H1 (cell line): ENCODE measurements at places on chromosomes 5 and 9.

- H3K27me3 ChIP-seq: no peaks in the 10 kb centered on the region
- no peak overlapping the region for H3K27ac ChIP-seq
- H3K4me1 ChIP-seq: peaks cover 3% of the 10 kb centered on the region; the same call in 1 of the 2 replicates
- DNase-seq: no peak
- H3K36me3 ChIP-seq: no peaks in the 10 kb centered on the region
- no peak overlapping the region for H3K4me3 ChIP-seq
Measured at GRCh38 chr5:149310947-149311658, 34.2 kb upstream of the GRPEL2 start.

DNA sequence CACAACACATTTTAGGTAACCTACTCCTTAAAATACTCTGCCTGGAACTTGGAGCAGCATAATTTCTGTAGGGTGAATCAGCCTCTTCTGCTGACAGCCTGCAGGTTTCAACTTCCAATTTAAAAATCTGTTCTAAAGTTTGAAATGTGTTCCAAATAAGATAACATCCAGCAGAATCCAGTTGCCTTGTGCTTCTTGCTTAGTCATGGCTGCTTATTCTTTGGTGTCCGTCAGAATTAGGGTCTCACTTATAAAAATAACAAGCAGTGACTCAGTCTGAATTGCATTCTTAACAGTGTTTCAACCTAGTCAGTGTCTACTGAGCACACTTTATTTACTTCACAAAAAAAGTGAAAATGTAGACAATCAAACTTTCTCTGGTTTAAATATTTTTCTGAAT lies 3.7 kb downstream of the CDH6 start:
- H3K4me1 ChIP-seq: peaks cover 6% of the 10 kb centered on the region; the same call in 1 of the 2 replicates
- no peak overlapping the region for H3K4me3 ChIP-seq
- DNase-seq: no peak
- H3K27ac ChIP-seq: no peak overlapping the region

DNA sequence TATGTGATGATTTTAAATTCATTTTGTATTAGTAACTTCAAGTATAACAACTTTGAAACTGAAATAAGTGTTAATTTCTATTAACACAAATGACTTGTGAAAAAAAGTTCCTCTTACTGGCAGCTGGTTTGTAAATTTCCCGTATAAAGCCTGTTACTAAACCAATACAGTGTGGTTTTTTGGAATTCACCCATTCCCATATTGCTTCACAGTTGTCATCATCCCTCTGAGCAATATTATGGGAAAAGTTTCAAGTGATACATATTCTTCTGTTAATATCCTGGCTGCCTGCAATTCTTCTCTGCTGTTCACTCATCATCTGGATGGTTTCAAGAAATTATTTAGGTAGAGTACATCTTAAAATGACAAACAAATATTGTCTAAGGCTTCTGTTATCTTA lies 1185.1 kb upstream of the C9orf72 start:
- peaks cover 7% of the 10 kb centered on the region; the same call in 1 of the 2 replicates for H3K4me1 ChIP-seq
- H3K27me3 ChIP-seq: no peaks in the 10 kb centered on the region
- no peak overlapping the region for H3K4me3 ChIP-seq
- no peak overlapping the region for H3K27ac ChIP-seq
- no peaks in the 10 kb centered on the region for H3K36me3 ChIP-seq

DNA sequence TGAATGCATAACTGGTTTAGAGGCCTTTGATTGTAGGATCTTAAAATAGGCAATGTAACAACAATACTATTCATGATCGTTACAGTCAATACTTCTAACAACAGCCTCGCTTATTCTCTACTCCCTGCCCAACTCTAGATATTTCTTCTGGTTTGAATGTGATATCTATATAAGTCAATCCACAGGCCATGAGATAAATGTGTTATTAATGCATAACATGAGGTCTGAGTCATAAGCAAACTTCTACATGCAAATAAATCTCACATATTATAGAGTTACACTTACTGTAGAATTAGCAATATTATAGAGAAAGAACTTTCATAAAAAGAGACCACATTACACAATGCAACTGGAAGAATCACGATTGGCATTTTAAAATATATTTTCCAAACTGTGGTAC lies 2.9 kb upstream of the ALDOB start:
- H3K27ac ChIP-seq: no peak overlapping the region
- H3K27me3 ChIP-seq: no peaks in the 10 kb centered on the region
- H3K4me3 ChIP-seq: no peak overlapping the region

GRCh38 chr9:81317939-81318338 lies 371.4 kb downstream of the TLE1 start:
- no peaks in the 10 kb centered on the region for H3K4me1 ChIP-seq
- DNase-seq: no peak
- no peak overlapping the region for H3K27ac ChIP-seq
- H3K4me3 ChIP-seq: no peak overlapping the region
- no peaks in the 10 kb centered on the region for H3K36me3 ChIP-seq

DNA sequence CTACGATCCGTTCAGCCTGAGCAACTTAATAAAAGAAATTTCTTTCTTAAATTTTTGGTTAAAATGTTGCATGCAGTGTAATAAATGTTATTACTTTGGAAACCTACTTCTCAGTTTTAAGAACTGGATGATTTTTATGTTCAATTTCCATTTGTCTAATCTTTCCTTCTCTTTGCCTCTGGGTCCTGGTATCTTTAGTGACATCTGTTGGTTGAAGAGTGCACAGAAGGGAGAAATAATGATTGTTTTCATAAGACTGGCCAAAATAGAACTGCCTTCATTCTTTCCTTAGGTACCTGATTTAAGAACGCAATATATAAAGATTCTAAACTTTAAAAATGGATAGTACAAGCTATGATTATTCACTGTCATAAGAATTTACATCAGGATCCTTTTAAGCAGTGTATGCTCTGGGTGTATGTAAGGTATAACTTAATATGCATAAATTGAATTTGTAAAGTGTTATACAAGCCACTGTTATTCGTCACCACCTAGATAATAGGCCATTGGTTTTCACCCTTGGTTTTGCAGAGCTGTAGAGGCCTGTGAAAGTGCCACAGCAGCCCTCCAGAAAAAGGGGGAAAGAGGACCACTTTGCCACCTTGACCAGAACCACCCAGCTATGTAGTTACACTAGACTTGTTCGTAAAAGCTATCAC lies 82.8 kb upstream of the TLX3 start:
- DNase-seq: no peak
- no peaks in the 10 kb centered on the region for H3K36me3 ChIP-seq
- H3K27me3 ChIP-seq: no peaks in the 10 kb centered on the region
- no peaks in the 10 kb centered on the region for H3K4me1 ChIP-seq

- no peaks in the 10 kb centered on the region for H3K4me1 ChIP-seq
- H3K27ac ChIP-seq: no peak overlapping the region
- no peaks in the 10 kb centered on the region for H3K36me3 ChIP-seq
- H3K27me3 ChIP-seq: no peaks in the 10 kb centered on the region
- no peak overlapping the region for H3K4me3 ChIP-seq
Measured at GRCh38 chr9:90975781-90976538, 174.3 kb downstream of the SYK start.

GRCh38 chr5:74766418-74766848 lies 484 bp downstream of the GFM2 start:
- no peak overlapping the region for H3K27ac ChIP-seq
- no peaks in the 10 kb centered on the region for H3K4me1 ChIP-seq
- no peaks in the 10 kb centered on the region; the same call in 1 of the 2 replicates for H3K36me3 ChIP-seq
- no peaks in the 10 kb centered on the region for H3K27me3 ChIP-seq

DNA sequence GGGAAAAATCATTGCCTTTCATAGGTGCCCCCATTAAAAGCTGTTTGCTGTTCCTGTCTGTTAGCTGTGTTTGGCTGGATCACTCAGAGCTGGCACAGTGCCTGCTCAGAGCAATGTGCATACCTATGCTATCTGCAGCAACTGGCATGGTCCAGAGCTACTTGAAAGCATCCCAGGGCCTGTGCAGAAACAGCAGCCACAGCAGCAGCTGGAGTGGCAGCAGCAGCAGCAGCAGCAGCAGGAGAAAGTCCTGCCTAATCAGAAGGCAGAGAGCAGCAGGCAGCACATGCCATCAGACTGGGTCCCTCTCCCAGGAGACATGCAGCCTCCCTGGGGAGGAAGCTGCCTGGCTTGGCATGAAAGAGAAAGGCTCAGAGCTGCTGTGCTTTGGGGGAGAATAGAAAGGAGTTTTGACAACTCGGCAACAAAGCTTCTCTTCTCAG lies 243.8 kb upstream of the WWC1 start:
- no peak overlapping the region; the same call in 1 of the 2 replicates for H3K27ac ChIP-seq
- H3K27me3 ChIP-seq: no peaks in the 10 kb centered on the region
- no peaks in the 10 kb centered on the region for H3K36me3 ChIP-seq
- no peak overlapping the region for H3K4me3 ChIP-seq
- no peak for DNase-seq
- H3K4me1 ChIP-seq: peaks cover 10% of the 10 kb centered on the region

- no peaks in the 10 kb centered on the region for H3K27me3 ChIP-seq
- H3K4me1 ChIP-seq: no peaks in the 10 kb centered on the region
- H3K4me3 ChIP-seq: no peak overlapping the region
- H3K27ac ChIP-seq: no peak overlapping the region
- no peaks in the 10 kb centered on the region for H3K36me3 ChIP-seq
Measured at GRCh38 chr5:43573058-43573457, 16.2 kb upstream of the PAIP1 start.

- H3K36me3 ChIP-seq: no peaks in the 10 kb centered on the region
- no peak overlapping the region for H3K4me3 ChIP-seq
- no peak for DNase-seq
- H3K27ac ChIP-seq: no peak overlapping the region
- H3K4me1 ChIP-seq: no peaks in the 10 kb centered on the region
- H3K27me3 ChIP-seq: no peaks in the 10 kb centered on the region
Measured at GRCh38 chr5:40413743-40414142, 266.0 kb upstream of the PTGER4 start.

- 0 out of 2 replicates have a peak, but pooled peaks cover 2% of the 10 kb centered on the region for H3K4me1 ChIP-seq
- DNase-seq: no peak
- H3K27me3 ChIP-seq: no peaks in the 10 kb centered on the region
- no peak overlapping the region for H3K27ac ChIP-seq
Measured at GRCh38 chr5:125275725-125276090, 529.3 kb upstream of the ZNF608 start.

GRCh38 chr5:88698290-88698689 lies 184.7 kb downstream of the MEF2C start:
- no peak for DNase-seq
- H3K27ac ChIP-seq: no peak overlapping the region
- H3K36me3 ChIP-seq: no peaks in the 10 kb centered on the region
- H3K4me3 ChIP-seq: no peak overlapping the region

DNA sequence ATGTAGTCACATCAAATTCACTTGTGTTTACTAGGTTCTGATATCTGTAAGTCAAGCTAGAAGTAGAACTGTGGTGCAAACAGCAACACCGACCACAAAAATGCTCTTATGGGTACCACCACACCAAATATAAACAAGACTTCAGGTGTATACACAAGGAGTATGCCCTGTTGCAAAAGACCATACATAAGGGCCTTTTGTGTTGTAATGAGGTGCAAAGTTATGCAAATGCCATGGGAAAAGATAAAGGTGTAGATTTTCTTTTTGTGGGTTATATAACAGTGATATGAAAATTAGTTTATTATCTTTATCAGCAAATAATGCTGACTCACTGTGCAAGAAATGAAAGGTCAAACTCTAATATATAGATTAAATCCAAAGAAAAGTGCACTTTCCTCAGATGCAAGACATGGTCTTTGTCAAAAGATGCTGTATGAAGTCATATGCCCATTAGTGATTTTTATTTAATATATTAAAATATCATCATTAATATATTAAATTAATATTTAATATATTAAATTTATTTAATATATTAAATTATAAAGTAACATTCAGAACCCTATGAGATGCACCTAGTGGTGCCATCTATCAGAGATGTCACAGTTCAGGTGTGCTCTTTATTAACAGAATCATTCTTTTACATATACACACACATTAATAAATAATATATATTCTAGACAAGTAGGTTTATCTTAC lies 26.7 kb upstream of the ALDH1A1 start:
- DNase-seq: no peak
- H3K27ac ChIP-seq: no peak overlapping the region
- no peaks in the 10 kb centered on the region for H3K36me3 ChIP-seq
- H3K4me1 ChIP-seq: no peaks in the 10 kb centered on the region
- no peaks in the 10 kb centered on the region for H3K27me3 ChIP-seq
- no peak overlapping the region for H3K4me3 ChIP-seq

DNA sequence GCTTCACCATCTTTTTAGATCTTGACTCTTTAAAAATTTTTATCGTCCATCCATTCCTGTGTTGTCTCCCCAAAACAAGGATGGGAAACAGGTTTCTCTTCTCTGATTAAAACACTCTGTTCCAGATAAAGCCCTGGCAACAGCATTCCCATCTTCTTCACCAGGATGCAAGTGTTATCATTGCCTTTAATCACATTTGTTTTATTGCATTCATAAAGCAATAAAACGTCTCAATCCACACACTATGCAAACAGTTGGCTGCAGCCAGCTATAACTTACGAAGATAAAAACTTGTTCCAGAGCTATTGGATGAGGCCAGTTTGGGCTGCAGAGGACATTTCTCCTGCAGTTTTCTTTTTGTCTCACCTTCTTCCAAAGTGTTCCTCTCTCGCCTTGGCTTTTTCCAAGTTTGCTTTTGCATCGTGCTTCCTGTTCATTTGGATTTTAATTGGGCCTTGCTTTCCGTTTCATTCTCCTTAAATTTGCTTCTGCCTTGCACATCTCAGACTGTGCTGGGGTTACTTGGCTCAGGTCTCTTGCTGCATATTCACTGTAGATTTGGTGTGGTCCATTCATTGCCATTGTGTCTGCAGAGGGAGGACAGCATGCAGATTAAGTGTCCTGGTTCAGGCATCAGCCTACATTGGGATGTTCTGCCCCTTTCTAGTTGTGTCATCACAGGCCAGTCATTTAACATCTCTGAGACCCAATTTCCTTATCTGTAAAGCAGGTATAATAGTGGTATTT lies 136.5 kb upstream of the LIFR start:
- H3K27me3 ChIP-seq: no peaks in the 10 kb centered on the region
- no peaks in the 10 kb centered on the region for H3K4me1 ChIP-seq
- H3K27ac ChIP-seq: no peak overlapping the region
- H3K36me3 ChIP-seq: no peaks in the 10 kb centered on the region
- H3K4me3 ChIP-seq: no peak overlapping the region
- no peak for DNase-seq

GRCh38 chr9:134371731-134372130 lies 45.5 kb downstream of the RXRA start:
- no peak overlapping the region for H3K4me3 ChIP-seq
- no peak for DNase-seq
- H3K27ac ChIP-seq: no peak overlapping the region
- peaks cover 10% of the 10 kb centered on the region for H3K4me1 ChIP-seq
- H3K36me3 ChIP-seq: no peaks in the 10 kb centered on the region
- no peaks in the 10 kb centered on the region for H3K27me3 ChIP-seq

DNA sequence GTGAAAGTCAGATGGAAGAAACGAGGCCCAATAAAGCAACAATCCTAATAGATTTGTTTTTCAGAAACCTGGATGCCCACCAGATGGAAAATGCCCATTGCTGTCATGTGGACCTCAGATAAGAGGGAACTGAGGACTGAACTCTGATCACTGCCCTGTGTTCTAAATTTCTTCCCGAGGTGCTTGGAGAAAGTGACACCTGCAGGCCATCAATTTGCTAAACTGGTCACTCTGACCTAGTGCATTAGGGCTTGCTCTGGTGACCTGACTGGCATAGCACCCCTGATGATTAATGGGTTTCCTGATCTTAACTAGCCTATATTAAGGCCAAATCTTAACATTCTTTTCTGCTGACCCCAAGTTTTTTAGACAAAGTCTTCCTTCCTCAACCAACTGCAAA lies 32.4 kb upstream of the VDAC1 start:
- DNase-seq: no peak
- no peaks in the 10 kb centered on the region for H3K27me3 ChIP-seq
- H3K36me3 ChIP-seq: no peaks in the 10 kb centered on the region
- no peak overlapping the region for H3K27ac ChIP-seq

- H3K27me3 ChIP-seq: no peaks in the 10 kb centered on the region
- DNase-seq: no peak
- no peak overlapping the region for H3K27ac ChIP-seq
- no peaks in the 10 kb centered on the region for H3K4me1 ChIP-seq
- H3K4me3 ChIP-seq: no peak overlapping the region
Measured at GRCh38 chr9:134591082-134591571, 50.5 kb upstream of the COL5A1 start.
